Activated naive CD8-positive, alpha-beta T cell treated with anti-CD3 and anti-CD28 coated beads for 36 hours (primary cell): ENCODE measurements at places on chromosomes 11 and 22. TPM values are rescaled to one million over a fixed set of nuclear protein-coding genes. Genes with fewer than 3 reads are reported as not detected.
A peak's percentile ranks its signal among the peaks of the same experiment; 100 is the strongest.

The DGCR2 gene
- total RNA-seq, result 20.5 TPM

The BDNF gene
- total RNA-seq, result not detected

The BIRC3 gene
- total RNA-seq, result 79.9 TPM

The KCTD17 gene
- 25.4 TPM for total RNA-seq

DNA sequence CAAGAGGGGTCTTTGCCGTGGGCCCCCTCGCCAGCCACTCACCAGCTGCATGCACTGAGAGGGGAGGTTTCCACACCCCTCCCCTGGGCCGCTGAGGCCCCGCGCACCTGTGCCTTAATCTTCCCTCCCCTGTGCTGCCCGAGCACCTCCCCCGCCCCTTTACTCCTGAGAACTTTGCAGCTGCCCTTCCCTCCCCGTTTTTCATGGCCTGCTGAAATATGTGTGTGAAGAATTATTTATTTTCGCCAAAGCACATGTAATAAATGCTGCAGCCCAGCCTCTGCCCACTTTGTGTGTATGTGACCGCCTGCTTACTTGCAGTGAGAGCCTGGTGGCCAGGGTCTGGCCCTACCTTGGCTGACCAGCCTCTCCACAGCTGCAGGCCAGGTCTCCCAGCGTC is 2.8 kb upstream of the CRACR2B start:
- DNase-seq, result no peak

DNA sequence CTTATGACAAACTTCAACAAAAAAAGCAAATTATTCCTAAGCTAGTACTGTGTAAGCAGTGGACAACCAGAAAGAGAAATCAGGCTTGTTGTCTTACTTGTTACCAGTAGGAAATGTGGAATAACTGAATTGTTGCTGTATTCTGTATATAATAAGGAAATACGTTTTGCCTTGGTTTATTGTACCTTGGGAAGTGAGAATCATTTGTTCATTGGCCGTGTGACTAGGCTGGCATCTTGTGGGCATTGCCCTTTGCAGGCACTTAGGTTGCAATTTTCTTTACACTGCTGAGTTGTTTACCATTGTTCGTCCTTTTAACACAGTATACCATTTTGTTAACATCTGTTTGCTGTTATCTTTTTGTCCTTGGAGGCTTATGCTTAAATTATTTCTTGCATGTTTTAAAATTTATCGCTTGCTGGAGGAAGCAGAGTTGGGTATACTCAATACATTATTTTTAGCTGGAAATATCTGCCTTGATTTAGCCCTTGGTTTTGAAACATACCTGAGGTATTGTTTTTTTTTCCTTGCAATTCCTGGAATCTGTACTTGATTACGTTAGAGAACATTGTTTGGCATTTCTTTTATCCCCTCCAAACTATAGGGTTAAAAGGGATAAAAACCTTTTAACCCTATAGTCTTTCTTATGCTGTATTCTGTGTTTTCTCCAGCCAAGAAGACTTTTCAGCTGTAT is 109.3 kb downstream of the DDX10 start:
- DNase-seq, result no peak

DNA sequence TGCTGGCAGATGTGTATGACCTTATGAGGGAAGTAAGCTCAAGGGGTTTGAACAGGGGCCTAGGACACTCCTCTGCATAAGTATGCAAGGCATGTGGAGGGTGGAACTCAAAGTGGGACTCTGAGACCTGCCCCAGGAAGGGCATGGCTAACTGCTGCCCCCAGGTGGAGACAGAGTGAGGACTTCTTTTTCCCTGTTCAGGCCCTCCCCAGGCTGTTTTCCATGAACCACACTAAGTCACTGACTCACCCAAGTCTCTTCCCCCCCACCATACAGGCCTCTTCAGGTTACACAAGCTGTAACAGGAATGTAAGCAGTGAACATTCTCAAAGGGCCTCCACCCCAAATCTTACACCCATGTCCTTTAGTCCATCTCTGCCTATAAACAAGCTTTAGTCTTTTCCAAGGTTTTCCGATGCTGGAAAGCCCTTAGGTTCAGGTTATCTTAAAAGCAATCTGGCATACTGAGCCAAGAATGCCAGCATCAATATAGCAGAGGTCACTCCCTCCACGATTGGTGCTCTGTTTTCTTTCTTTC is 13.1 kb downstream of the EEF1G start:
- DNase-seq, result peak; percentile 77

- no peak for DNase-seq
Measured at GRCh38 chr11:497565-498296, 9.3 kb downstream of the RNH1 start.

- DNase-seq, result no peak
Measured at GRCh38 chr11:1341928-1342524, 32.6 kb upstream of the TOLLIP start.

GRCh38 chr11:11980841-11981308 is 27.6 kb downstream of the DKK3 start:
- DNase-seq, result no peak

GRCh38 chr11:7307836-7308235 is 56.1 kb downstream of the SYT9 start:
- no peak for DNase-seq

- no peak for DNase-seq
Measured at GRCh38 chr11:122235615-122236014, 119.6 kb upstream of the BLID start.

GRCh38 chr11:75659836-75660235 is 9.0 kb downstream of the MAP6 start:
- no peak for DNase-seq

DNA sequence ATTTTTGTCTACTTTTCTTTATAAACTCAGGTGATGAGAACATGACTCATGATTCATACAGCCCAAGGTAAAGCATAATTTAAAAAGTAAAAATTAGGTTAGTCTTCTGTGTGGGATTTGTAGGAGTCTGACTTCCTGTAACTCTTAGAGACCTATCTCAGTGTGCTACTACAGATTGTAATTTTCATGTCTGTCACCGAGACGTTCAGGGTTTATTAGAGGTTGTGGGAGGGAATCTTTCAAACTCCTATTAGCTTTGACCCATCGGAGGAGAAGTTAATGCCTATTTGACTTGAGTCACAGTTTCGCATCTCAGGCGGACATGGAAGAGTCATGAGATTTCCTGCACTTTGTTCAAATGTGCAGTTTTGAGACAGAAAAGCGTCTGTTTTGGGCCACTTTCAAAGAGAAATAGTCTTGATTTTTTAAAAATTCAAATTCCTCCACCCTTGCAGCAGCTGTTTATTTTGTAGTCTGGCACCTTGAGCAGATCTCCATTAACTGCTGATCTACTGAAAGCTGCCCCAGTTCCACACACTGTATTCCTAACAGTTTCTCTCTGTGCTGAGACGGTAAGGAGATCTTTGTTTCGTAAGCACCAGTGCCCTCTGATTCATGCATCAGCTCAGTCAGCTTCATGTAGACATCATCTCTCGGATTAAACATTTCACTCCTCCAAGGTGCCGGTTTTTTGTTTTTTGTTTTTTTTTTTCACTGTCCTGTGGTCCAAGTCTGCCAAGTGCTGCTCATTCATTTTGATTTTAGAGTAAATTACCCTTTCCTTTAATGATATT is 24.3 kb downstream of the ALKBH3 start:
- DNase-seq, result no peak

- peak; percentile 4 for DNase-seq
Measured at GRCh38 chr22:26169315-26170111, at the start of gene SEZ6L. TSS of gene SEZ6L (plus strand) at chr22:26169462. CDS start at chr22:26169670, 208 bp downstream.
